Substantia nigra (tissue), 51 donors: ENCODE measurements at places on chromosomes 11 and 22.

GRCh38 chr22:27124351-27124966 lies 467.1 kb downstream of the MIAT start:
- no peak for DNase-seq

- DNase-seq, result peak; percentile 44
Observed at GRCh38 chr11:113474362-113475159, 637 bp downstream of the DRD2 start.

- no peak for DNase-seq
Observed at GRCh38 chr11:106642331-106642730, 375.9 kb downstream of the GUCY1A2 start.

- no peak for DNase-seq
Observed at GRCh38 chr11:9148727-9149126, 57.3 kb upstream of the SCUBE2 start.

DNA sequence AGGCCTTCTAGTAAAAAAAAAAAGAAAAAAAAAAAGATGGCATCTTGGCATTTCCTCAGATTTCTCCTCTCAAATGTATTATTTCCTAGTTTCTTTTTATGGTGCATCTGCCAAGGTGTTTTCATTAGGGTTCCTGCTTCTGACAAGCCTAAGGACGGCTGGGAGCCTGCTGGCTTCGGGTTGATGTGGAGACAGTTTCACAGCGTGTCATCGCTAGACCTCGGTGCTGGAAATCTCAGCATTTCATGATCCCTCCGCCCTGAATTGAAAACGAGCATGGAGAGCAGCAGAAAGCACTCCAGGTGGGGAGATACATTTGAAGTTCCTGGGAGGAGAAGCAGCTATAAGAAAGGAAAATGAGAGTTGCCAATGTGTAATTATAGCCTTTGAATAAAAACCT lies 283.9 kb upstream of the CNTN5 start:
- DNase-seq, result no peak

DNA sequence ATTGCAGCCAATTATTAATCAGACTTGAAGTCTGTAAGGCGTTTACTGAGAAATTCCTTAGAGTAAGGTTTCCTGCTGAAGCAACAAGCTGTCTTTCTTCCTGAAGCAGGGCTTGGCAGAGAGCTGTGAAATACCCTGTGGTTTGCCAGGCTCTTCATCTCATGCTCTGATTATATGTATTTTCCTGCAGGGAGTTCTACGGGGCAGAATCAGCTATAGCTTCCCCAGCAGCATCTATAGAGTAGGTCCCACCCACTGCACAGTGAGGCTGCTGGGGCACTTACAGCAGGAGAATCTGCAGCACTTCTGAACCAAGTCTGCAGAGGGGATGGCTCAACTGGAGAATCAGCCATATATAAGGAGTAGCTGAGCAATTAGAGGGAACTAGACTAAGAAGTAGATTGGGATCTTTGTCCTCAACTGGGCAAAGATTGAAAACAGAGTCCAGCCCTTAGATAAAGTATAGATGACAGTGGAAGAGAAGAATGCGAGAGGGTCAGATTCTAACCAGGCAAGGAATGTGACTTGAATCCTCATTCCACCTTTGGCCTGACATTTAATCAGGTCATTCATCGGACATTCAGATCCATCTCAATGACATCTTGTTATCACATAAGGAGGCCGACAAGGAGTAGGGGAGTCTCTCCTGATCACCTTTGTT lies 37.6 kb downstream of the CNTF start:
- no peak for DNase-seq

GRCh38 chr22:37623075-37624016 lies 14.7 kb downstream of the GGA1 start:
- peak; percentile 53 for DNase-seq
